ENCODE measurements at places on chromosomes 4 and X.

GRCh38 chrX:108025954-108026600, 18.8 kb upstream of the VSIG1 start:
- no peaks in the 10 kb centered on the region for H3K27me3 ChIP-seq
- no peak overlapping the region for H3K27ac ChIP-seq
- no peaks in the 10 kb centered on the region for H3K4me1 ChIP-seq
- no peak for DNase-seq

- H3K4me1 ChIP-seq: no peaks in the 10 kb centered on the region
- no peaks in the 10 kb centered on the region for H3K36me3 ChIP-seq
- no peak overlapping the region for H3K4me3 ChIP-seq
- peak; percentile 22 for DNase-seq
- no peaks in the 10 kb centered on the region for H3K27me3 ChIP-seq
These were observed 6.5 kb downstream of the RGS12 start for GRCh38 chr4:3299122-3299975.

- H3K27me3 ChIP-seq: no peaks in the 10 kb centered on the region
- DNase-seq: no peak
- no peak overlapping the region for H3K4me3 ChIP-seq
- no peaks in the 10 kb centered on the region for H3K4me1 ChIP-seq
- no peaks in the 10 kb centered on the region for H3K36me3 ChIP-seq
- H3K27ac ChIP-seq: no peak overlapping the region
These were observed 129.8 kb downstream of the GPR143 start for GRCh38 chrX:9635803-9636202.

DNA sequence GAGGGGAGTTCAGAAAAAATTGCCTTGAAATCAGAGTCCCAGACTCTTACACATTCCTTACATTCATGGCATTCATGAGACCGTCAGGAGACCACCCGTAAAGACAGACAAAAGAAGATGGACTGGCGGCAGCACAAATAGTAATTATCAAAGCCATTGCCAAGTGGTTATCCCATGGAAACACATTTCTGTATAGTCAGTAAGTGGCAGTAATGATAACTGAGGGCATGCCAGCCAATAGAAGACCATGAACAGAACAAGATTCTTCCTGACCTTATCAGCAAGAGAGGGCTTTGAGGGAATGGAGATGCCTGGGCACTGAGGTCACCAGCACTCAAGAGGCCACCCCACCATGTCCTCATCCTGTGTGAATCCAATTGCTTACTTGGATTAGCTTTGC, 121.7 kb upstream of the HCCS start:
- no peaks in the 10 kb centered on the region for H3K36me3 ChIP-seq
- no peak for DNase-seq
- H3K4me1 ChIP-seq: no peaks in the 10 kb centered on the region
- H3K27ac ChIP-seq: no peak overlapping the region
- no peak overlapping the region for H3K4me3 ChIP-seq
- H3K27me3 ChIP-seq: no peaks in the 10 kb centered on the region

GRCh38 chrX:56793112-56793430, 64.0 kb downstream of the NBDY start:
- DNase-seq: no peak
- no peak overlapping the region for H3K27ac ChIP-seq
- H3K4me1 ChIP-seq: no peaks in the 10 kb centered on the region
- H3K36me3 ChIP-seq: no peaks in the 10 kb centered on the region
- H3K27me3 ChIP-seq: no peaks in the 10 kb centered on the region

DNA sequence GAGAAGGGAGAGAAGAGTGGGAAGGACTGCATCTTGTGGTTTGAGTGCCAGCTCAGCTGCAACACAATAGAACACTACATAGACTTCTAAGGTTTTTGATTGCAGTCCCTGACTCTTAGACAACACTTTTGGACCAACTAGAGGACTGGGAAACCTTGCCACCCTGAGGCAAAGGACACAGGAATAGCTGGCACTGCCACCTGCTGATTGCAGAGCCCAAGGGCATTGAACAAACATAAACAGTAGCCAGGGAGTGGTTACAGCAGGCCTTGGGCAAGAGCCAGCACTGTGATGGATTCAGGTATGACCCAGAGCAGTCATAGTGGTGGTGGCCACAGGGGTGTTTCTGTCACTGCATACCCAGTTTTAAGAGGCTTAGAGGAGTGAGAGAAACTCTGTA, 72.5 kb upstream of the CXorf51A start:
- H3K36me3 ChIP-seq: no peaks in the 10 kb centered on the region
- H3K4me3 ChIP-seq: no peak overlapping the region
- no peaks in the 10 kb centered on the region for H3K4me1 ChIP-seq
- no peak overlapping the region for H3K27ac ChIP-seq

GRCh38 chr4:28822163-28822562, 1898.0 kb upstream of the PCDH7 start:
- H3K27ac ChIP-seq: no peak overlapping the region
- no peaks in the 10 kb centered on the region for H3K4me1 ChIP-seq
- H3K27me3 ChIP-seq: no peaks in the 10 kb centered on the region
- no peak overlapping the region for H3K4me3 ChIP-seq
- no peaks in the 10 kb centered on the region for H3K36me3 ChIP-seq

DNA sequence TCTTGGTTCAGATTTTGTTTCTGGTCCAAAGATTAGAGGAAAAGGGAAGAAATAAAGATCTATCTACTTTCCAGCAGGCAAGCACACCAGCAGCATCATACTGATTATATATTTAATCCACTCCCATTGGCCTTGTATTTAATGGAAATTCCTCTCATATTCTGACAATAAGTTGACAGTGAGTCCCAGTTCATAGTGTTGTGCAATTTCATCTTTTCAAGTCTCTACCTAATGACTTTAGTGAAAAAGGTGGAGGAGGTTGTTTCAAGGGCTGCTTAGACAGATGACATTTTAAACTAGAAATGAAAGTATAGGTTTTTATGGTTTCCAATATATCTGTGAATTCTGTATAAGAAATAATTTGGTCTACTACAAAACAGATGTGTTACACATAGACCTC, 298.6 kb downstream of the PABPC4L start:
- no peaks in the 10 kb centered on the region for H3K27me3 ChIP-seq
- no peaks in the 10 kb centered on the region for H3K36me3 ChIP-seq
- no peak overlapping the region for H3K27ac ChIP-seq
- H3K4me1 ChIP-seq: no peaks in the 10 kb centered on the region

- H3K4me3 ChIP-seq: no peak overlapping the region
- DNase-seq: no peak
These were observed 5.3 kb upstream of the CCDC158 start for GRCh38 chr4:76426272-76426671.

- H3K4me1 ChIP-seq: peaks cover 30% of the 10 kb centered on the region
- H3K27me3 ChIP-seq: no peaks in the 10 kb centered on the region
- H3K36me3 ChIP-seq: peaks cover 33% of the 10 kb centered on the region
- no peak for DNase-seq
- H3K4me3 ChIP-seq: peak overlapping the region; percentile 77
These were observed 1.5 kb downstream of the LAP3 start for GRCh38 chr4:17578482-17578891.

DNA sequence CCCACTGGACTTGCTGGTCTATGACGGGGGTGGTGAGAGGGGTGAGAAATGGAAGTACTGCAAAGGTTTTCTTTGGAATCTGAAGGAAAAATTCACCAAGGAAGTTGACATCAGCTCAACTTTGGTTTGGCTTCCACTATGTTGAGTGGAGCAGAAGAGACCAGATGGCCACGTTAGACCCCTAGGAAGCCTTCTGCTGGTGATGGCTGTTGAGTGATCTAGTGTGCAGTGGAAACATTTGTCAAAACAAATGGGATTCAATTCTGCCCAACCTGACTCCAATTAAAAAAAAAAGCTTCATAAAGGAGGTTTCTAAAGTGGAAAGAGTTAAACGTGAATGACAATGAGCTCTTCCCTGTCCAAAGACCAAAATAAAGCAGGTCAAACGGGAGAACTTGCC, 25.7 kb downstream of the SEL1L3 start:
- no peak overlapping the region for H3K4me3 ChIP-seq
- H3K36me3 ChIP-seq: no peaks in the 10 kb centered on the region
- no peak overlapping the region for H3K27ac ChIP-seq

DNA sequence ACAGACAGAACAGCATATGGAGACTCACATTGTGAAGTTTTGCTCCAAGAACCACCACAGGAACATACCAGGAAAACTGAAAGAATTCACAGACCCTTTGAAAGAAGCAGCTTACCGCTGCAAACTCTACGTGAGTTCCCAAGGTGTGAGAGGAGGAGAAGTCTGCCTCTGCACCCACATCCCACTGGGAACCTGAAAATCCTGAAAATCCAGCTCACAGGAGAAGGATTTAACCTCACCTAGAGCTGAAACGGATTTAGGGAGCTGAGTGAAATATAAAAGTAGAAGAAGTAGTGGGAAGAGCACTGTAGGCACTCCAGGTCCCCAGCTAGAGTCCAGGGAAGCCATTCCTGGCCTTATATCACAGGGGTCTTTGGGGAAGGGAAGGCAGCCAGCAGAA, 80.0 kb downstream of the FHIP1A start:
- no peak for DNase-seq
- no peaks in the 10 kb centered on the region for H3K27me3 ChIP-seq
- H3K36me3 ChIP-seq: no peaks in the 10 kb centered on the region
- H3K4me3 ChIP-seq: no peak overlapping the region

DNA sequence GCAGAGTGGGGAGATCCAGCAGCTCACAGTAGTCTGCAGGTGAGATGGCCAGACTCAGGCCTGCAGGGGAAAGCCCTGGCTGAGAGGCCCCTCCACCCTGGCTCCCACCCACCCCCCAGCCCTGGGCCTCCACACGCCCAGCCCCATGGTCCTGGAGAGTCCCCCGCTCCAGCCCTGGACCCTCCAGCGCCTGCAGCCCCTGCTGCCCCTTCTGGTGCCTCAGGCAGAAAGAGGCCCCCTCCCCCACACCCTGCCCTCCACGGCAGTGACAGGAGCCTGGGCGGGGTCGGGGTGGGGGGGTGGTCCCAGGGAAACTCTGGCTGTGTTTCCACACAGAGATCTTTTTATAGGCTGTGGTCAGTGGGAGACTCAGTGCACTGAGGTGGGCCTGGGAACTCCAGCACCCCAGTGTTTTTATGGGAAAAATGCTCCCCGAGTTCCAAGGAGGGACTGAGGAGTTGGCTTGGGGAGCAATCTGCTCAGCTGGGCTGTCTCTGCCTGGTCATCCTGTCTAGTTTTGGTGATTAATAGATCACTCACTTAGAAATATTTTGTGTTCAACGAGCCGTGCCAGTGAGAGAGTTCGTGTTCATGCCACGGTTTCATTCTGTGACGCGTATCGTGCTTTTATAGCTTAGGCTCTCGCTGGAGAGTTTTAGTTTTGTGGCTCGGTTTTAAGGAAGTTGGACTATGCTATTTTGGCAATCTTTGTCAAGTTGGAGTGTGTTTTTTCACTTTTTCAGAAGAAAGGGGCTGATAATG, 53.1 kb upstream of the HGFAC start:
- no peaks in the 10 kb centered on the region for H3K27me3 ChIP-seq
- H3K4me3 ChIP-seq: no peak overlapping the region
- peaks cover 3% of the 10 kb centered on the region for H3K4me1 ChIP-seq
- no peak for DNase-seq
- H3K27ac ChIP-seq: peak overlapping the region; percentile 55
- H3K36me3 ChIP-seq: no peaks in the 10 kb centered on the region

- H3K27ac ChIP-seq: no peak overlapping the region
- H3K27me3 ChIP-seq: peaks cover 47% of the 10 kb centered on the region
- no peak overlapping the region for H3K4me3 ChIP-seq
These were observed 18.3 kb upstream of the PITX2 start for GRCh38 chr4:110641218-110641617.

DNA sequence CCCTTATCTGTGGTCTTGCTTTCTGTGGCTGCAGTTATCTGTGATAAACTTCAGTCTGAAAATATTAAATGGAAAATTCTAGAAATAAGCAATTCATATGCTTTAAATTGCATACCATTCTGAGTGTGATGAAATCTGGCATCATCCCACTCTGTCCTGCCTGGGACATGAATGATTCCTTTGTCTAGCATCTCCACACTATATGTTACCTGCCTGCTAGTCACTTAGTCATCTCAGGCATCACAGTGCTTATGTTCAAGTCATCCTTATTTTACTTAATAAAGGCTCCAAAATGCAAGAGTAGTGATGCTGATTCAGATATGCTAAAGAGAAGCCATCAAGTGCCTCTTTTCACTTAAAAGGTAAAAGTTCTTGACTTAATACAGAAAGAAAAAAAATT, 14.3 kb upstream of the RAB9B start:
- no peak overlapping the region for H3K27ac ChIP-seq
- no peaks in the 10 kb centered on the region for H3K4me1 ChIP-seq
- H3K36me3 ChIP-seq: no peaks in the 10 kb centered on the region
- no peak for DNase-seq

- no peak for DNase-seq
- H3K27ac ChIP-seq: no peak overlapping the region
- no peaks in the 10 kb centered on the region for H3K4me1 ChIP-seq
- no peaks in the 10 kb centered on the region for H3K36me3 ChIP-seq
- H3K27me3 ChIP-seq: no peaks in the 10 kb centered on the region
These were observed 116.4 kb upstream of the LSM6 start for GRCh38 chr4:146059151-146059550.

DNA sequence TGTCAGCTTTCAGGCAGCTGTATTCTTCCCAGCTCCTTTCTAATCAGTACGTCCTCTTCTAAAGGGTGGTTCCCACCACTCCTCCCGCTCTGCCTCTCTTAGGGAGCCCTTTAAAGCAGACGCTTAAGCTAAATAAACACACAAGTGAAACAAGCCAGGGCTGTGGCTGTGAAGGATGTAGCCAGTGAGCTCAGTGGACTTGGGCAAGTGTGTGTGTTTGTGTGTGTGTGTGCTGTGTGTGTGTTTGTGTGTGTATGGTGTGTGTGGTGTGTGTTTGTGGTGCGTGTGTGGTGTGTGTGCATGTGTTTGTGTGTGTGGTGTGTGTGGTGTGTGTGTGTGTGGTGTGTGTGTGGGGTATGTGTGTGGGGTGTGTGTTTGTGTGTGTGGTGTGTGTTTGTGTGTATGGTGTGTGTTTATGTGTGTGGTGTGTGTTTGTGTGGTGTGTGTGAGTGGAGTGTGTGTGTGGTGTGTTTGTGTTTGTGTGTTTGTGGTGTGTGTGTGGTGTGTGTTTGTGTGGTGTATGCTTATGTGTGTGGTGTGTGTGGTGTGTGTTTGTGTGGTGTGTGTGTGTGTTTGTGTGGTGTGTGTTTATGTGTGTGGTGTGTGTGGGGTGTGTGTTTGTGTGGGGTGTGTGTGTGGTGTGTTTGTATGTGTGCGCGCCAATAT, 283.3 kb downstream of the PTTG2 start:
- no peaks in the 10 kb centered on the region for H3K4me1 ChIP-seq
- H3K27me3 ChIP-seq: no peaks in the 10 kb centered on the region
- no peak overlapping the region for H3K27ac ChIP-seq
- H3K4me3 ChIP-seq: no peak overlapping the region

DNA sequence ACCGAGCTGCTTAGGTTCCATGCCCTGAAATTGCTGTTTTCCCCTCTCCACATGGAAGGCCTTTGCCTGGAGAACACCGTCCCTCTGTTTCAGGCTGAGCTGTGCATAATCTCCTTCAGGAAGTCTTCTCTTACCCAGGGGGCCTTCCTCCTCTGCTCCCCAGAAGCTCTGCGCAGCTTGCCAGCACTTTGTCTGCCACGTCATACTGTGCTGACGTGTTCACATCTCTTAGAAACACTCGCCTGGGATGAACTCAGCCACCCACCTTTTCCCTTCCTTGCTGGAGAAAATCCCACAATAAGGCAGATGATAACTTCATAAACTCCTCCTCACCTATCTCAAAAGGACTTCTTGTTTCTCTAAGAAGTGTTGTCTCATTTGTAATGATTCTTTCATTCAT, 110.7 kb downstream of the ARHGAP10 start:
- no peaks in the 10 kb centered on the region for H3K27me3 ChIP-seq
- no peak for DNase-seq
- no peak overlapping the region for H3K27ac ChIP-seq

- DNase-seq: no peak
- H3K4me3 ChIP-seq: no peak overlapping the region
- H3K27ac ChIP-seq: no peak overlapping the region
These were observed 11.5 kb downstream of the NDP start for GRCh38 chrX:43961699-43962098.

GRCh38 chr4:67343199-67343598, 202.1 kb downstream of the CENPC start:
- DNase-seq: no peak
- no peak overlapping the region for H3K27ac ChIP-seq
- no peaks in the 10 kb centered on the region for H3K27me3 ChIP-seq
- H3K36me3 ChIP-seq: no peaks in the 10 kb centered on the region
- H3K4me3 ChIP-seq: no peak overlapping the region
